SK-N-SH (cell line): ENCODE measurements at places on chromosomes 2 and 18. TPM values are rescaled to one million over a fixed set of nuclear protein-coding genes. Genes with fewer than 3 reads are reported as not detected.

- DNase-seq: no peak
Observed at GRCh38 chr2:104049438-104049837, 804.5 kb upstream of the POU3F3 start.

DNA sequence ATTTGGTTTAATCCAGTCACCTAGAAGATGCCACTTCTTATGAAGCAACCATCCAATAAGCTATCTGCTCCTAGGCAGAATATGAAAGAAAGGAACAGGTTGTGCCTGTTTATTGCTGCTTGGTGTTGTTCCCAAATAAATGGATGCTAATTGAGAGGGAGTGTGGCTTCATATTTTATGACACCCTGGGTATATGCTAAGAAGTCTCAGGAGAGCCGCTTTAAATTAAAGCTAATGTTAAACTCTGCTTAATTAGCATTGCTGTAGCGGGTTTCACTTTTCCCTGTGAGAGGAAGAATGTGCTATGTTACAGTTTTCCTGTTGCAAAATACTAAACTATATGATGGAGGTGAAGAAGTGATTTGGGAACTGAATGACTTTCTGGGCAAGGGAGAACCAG is 48.7 kb upstream of the TANK start:
- no peak for DNase-seq

DNA sequence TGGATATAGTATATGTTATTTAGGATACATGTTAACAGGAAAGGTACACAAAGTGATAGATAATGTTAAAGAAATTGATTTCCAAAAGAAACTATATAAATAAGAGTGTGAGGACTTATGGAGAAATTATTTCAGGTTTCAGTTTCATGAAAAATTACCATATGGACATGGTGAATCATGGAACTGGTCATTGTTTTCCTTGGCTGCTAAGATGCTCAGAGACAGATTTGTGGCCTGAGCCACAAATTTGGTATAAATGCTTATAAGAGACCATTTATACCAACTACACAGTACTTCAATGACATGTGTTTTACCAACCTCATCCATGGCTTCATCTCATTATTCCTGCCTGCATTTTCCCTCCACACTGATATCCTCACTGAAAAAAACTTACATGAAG is 188.1 kb downstream of the FMNL2 start:
- no peak for DNase-seq

The SPATA3 gene
- not detected in 2 replicates for polyA plus RNA-seq

The ORC4 gene
- polyA plus RNA-seq: 15.2 and 22.0 TPM in 2 replicates

GRCh38 chr2:72159211-72159993 is 11.7 kb upstream of the CYP26B1 start:
- DNase-seq: no peak

The OXER1 gene
- not detected in 2 replicates for polyA plus RNA-seq

The CLEC4F gene
- 0.12 and 0.21 TPM in 2 replicates for polyA plus RNA-seq

The HOXD13 gene
- not detected in 2 replicates for polyA plus RNA-seq

DNA sequence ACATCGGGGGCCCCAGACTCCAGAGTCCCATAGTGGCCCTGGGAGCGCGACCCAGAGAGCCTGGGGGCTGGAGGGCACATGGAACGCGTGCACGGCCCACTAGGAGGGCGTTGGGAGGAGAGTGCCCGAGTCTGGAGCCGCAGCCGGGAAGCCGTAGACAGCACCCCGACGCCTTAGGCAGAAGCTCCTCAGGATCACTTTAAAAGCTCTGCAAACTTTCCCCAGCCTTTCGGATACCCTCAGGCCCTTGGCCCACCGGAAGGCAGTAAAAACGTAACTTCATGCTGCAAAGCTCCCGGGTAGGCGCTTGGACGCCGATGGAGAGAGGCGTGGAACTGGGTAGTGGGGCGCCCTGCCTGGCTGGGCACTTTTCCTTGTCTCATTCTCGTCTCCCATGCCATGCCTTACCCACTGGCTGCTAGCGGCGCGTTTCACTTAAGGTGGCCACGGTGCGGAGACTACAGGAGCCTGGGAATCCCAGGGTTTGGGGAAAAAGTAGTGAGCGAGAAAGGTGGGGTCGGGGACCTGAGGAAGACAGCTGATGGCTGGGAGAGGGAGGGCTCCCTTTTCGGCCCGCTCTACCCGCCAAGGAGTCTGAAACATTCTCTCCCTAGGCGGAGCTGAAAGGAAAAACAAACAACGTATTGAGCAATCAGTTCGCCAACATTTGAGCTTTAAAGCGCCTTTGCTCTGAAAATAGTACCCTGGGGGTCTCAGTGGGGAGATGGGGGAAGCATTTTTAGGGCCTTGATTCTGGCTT is 141.8 kb downstream of the MEIS1 start:
- DNase-seq: no peak

DNA sequence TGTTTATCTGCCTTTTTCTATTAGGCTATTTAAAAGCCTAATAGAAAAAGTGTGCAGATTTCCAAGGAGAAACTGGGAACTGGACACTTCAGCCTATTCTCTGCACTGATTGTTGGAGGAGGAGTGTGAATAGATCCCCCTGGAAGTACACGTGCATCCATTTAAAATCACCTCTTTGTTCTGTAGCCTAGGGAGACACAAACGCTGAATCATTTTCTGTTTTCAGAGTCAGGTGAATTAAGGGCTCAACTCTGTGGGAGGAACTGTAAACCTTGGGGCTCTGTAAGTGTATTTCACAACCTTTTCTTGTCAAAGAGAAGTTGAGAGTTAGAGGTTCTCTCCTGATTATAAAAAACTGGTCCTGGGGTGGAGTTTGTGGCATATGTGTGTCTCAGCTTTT is 159.7 kb downstream of the SPAG16 start:
- no peak for DNase-seq

DNA sequence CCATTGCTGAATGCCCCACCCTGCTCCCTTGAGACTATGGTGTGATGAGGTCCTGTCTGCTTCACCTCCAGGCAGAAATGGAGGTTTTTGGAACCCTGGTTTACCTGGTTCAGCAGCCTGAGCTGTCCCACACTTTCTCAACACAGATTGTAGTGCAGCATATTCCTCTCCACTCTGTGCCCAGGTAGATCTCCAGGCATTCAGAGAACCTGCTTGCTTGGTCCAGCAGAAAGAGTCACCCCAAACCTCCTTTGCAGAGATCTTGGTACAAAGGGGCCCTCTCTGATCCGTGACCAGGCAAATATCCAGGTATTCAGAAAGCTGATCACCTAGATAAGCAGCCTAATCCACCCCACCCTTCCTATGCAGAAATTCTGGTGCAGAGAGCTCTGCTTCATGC is 1288.2 kb upstream of the CRIM1 start:
- DNase-seq: no peak

DNA sequence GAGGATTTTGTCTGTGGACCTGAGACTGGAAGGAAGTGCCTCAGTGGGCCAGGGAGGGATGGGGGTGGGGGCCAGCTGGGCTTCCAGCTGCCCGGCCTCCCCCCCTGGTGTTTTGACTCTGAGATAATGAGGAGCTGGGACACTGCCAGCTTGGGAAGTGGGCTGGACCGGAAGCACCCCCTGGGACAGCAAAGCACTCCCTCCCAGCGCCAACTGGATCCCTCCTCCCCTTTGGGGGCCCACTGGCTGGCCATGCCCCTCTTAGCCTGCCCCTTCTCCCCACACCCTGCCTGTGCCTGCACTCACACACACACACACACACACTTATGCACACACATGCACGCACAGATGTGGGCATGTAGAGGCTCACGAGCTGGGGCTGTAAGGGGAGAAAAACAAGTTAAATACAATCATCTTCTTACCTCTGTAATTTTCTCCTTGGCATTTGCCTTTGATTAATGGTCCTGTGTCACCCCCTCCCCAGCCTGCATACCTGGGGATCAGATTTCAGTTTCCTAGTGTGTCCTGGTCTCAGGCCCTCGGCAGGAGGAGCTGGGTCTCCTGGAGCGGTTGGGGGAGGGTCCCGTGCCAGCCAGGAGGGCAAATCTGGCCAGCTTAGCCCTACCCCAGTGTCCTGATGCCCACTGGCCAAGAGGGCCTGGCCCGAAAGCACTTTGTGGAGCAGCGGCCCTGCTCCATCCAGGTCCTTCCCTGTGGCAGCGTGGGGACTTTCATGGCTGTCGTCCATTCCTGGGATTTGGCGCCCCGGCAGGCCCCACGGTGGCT is 3.6 kb downstream of the ITM2C start:
- peak; percentile 58 for DNase-seq

The ACSL3 gene
- 15.7 and 25.2 TPM in 2 replicates for polyA plus RNA-seq

DNA sequence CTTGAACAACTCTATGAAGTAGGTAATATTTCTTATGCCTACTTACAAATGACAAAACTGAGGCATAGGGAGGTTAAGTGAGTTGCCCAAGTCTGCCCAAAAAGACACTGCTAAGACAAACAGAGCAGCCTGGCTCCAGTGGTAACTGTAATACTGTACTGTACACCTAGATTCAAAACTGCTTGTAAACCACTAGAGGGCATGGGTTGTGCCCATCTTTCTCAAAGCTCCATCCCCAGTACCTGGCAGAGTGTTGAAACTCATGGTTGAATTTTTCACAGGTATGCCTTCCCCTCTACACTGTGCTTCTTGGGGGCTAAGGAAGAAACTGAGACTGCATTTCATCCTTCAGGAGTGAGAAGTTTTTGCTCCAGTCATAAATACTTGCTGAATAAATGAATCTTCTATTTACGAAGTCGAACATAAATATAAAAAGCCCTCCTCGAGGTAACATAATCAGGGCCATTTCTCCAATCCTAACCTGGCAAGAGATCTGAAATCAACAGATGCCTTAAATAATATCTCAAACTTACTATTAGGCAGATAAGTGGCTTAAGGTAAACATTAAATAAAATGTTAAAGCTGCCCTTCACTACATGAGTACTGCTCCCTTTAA is 2.0 kb downstream of the PPP4R1 start:
- peak; percentile 66 for DNase-seq

GRCh38 chr2:263774-264492 is at the start of gene SH3YL1:
TSS of gene SH3YL1 (minus strand) at chr2:264032. CDS start at chr2:263984, 48 bp downstream.
- DNase-seq: peak; percentile 61

- DNase-seq: no peak
Observed at GRCh38 chr18:26477828-26478466, 70.4 kb downstream of the KCTD1 start.

GRCh38 chr18:55085557-55086285 is 126.5 kb upstream of the CCDC68 start:
- DNase-seq: no peak

The LONRF2 gene
- 2.0 and 2.4 TPM in 2 replicates for polyA plus RNA-seq

The GCC2 gene
- 4.5 and 5.9 TPM in 2 replicates for polyA plus RNA-seq

- peak; percentile 45 for DNase-seq
Observed at GRCh38 chr2:233280114-233280693, 27.4 kb upstream of the SAG start.

DNA sequence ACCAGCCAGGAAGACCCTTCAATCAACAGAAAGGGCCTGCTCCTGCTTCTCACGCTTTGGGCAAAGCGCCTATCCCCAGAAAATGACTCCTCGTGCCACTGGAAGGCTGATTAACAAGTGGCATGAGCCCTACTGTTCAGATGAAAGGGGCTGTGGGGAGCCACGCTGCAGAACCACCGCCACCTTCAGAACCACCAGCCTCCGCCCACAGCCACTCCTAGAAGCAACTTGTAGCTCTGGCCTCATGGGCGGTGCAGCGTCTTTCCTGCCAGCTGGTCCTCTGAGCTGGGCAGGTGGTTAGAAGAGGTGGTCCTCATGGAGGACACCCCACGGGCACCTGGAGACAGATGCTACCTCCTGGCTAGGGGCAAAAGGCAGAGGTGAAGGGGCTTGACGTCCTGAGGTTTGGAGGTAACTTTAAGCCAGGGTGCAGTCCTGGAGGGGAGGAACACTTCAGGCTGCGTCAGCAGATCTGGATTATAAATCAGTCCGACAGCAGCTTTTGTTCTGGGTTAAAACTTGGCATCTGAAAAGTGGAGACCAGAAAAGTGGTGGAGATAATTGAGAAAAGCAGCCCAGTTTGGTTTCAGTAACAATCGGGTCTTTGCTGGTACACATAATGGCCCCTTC is 861 bp upstream of the SEMA4C start:
- no peak for DNase-seq

GRCh38 chr2:25332571-25332970 is 9.2 kb downstream of the DNMT3A start:
- peak; percentile 67 for DNase-seq

DNA sequence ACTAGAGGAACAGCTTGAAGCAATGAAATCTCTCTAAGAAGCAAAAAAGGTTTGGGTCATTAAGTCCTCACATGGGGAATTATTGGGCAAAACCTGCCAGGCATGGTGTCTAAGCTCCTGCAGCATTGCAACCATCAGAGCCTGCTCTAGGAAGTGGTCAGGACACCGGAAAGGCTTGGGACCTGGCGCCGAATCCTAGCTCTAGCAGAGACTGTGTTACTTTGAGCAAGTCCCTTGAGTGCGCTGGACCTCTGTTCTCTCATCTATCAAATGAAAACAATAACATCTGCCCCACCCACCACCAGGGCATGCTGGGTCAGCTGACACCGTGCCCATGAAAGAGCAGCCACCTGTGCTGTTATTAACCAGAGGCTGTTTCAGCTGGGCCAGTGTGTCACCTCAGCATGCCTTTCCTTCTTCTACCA is 6.3 kb downstream of the TMEM127 start:
- DNase-seq: no peak

- peak; percentile 98 for DNase-seq
Observed at GRCh38 chr2:240452462-240453256, 17.2 kb downstream of the GPC1 start.

- DNase-seq: no peak
Observed at GRCh38 chr18:3306391-3306790, 44.5 kb downstream of the MYL12B start.

The ACMSD gene
- polyA plus RNA-seq: not detected in 2 replicates

DNA sequence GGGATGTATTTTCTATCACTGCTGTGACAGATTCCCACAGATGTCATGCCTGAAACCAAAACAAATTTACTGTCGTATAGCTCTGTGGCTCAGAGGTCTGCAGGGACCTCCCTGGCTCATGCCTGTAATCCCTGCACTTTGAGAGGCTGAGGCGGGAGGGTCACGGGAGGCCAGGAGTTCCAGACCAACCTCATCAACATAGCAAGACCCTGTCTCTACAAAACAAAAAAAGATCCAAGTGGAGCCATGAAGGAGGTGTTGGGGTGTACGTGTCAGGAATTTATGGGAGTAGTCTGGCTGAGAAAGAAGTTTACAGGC is 51.0 kb upstream of the FAHD2A start:
- no peak for DNase-seq

- DNase-seq: no peak
Observed at GRCh38 chr18:9827793-9828505, 57.8 kb upstream of the TXNDC2 start.

The EVX2 gene
- polyA plus RNA-seq: not detected in 2 replicates

GRCh38 chr2:239548451-239548871 is 147.6 kb upstream of the HDAC4 start:
- no peak for DNase-seq
